Choroid plexus epithelial cell (primary cell): ENCODE measurements at places on chromosomes 11 and 22.

DNA sequence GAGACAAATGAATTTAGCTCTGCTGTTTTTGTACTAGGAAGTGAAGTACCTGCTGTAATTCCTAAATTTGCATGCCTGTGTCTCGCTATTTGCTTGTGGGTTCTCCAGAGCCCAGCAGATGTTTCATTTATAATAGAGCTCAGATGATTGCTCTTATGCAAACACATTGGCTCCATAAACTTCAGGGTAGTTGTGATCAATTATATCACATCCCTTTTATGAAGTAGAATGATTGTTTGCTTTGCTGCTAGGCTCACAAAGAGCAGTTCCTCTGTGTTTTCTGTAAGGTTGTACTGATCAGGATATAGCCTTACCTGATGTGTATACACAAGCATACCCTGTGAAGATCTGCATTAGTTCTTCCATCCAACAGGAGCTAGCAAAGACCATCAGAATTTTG lies 64.1 kb downstream of the C11orf87 start:
- DNase-seq = no peak

DNA sequence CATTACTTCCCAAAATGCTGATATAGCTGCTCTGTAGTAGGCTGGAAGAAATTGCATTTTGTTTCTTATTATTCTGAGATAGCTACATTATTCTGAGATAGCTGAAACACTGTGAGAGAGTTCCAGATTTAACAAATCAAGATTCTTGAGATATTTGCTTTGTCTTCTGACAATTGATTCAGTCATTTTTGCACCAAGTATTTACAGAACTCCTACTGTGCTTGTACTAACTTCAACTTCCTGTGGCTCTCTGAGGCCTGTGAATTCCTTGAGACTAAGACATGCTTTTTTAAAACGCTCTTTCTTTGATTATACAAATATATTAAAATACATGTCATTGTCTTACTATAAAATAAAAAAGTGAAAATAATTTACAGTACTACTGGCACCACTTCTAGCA lies 52.7 kb downstream of the USP47 start:
- peak; percentile 86 for DNase-seq

DNA sequence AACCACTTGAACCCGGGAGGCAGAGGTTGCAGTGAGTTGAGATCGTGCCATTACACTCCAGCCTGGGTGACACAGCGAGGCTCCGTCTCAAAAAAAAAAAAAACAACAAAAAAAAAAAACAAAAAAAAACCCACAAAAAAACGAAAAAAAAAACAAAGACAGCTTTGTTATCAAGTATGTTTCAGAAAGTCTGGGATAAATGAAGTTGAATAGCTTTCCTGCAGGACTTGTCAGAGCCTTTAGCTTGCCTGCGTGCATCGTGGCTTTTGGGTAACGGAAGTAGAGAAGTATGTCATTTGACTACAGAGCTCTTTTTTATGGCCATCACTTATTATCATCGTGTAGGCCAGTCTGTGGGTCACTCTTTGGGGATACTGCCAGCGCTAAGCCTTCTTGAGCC lies 14.6 kb downstream of the TRIOBP start:
- no peak for DNase-seq

DNA sequence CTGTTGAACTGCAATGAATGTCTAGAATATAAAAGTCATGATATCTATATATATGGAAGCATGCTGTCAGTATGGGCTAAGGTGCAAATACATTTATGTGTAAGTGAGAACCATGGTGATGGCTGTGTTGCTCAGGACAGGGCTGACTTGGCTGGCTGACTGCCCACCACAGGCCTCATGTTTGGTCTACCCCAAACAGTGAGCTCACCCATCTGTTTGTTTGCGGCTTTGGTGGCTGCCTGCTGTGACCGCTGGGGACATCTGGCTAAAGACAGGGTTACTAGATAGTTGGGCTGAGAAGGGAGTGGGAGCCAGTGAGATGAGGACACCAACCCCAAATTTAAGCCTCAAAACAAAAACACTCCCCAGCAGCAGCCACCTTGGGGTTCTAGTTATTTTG lies 6.3 kb downstream of the CD44 start:
- peak; percentile 61 for DNase-seq

- DNase-seq = peak; percentile 79
Measured at GRCh38 chr11:6315811-6316425, 4.4 kb downstream of the CAVIN3 start.

DNA sequence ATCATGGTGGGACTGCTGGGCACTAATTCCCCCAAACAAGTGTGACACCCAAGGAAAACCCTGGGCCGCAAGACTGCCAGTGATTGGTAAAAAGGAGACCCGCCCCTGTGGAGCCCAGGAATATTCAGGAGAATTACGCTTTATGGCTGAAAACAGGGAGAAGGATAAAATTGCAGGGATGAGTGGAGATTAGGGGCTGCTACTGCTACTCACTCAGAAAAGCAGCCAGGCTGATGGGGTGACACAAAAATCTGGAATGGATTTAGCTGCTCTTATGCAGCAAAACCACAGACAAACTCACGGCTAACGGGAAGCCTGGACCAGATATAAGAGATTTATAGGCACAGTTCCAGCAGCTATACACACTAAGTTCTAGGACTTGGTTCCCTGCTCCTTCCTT lies 4.4 kb upstream of the FBXO3 start:
- DNase-seq = peak; percentile 82
